AG09319 (cell line): ENCODE measurements at places on chromosomes 3 and 15.

GRCh38 chr3:177744873-177745606 is 547.8 kb upstream of the TBL1XR1 start:
- no peak for DNase-seq

DNA sequence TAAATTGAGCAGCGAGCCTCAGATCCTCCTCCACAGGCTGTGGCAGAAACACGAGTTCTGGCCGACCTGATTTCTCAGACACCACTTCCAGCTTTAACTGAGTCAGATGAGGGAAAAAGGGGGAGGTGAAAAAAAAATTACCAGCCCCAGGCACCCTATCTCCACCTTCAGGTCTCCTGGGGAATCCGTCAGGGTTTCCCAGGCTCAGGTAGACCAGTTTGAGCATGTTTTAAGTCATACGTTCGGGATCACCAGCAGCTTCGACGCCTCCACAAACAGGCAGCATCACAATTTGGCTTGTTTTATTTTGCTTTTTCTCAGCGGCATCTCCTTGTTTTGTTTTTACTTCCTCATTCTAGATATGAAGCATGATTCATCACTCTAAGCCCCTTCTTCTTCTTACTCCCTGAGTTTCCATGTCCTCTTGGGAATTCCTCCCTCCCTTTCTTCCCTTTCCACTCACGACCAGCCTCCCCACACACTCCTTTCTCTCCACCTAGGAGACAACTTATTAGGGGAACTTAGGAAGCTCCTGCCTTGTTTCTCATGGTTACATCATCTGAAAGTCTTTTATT is 190.1 kb downstream of the ZNF621 start:
- no peak for DNase-seq

DNA sequence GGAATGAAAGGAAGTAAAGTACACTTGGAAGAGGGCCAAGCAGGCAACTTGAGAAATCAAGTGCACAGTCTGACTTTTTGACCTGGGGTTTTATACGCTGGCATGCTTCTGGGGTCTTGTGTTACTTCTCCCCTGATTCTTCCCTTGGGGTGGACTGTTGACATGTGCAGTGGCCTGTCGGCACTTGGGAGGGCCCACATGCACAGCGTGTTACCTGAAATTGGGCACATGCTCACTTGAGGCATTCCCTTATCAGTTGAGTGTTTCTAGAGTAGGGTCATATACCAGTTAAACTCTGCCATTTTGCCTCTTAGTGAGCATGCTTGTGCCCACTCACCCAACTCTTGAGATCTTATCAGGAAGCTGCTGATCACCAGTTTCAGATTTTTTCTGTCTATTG is 329.1 kb upstream of the SOX2 start:
- no peak for DNase-seq

GRCh38 chr3:64185436-64185835 is 39.8 kb downstream of the PRICKLE2 start:
- DNase-seq: no peak
